Stimulated activated CD8-positive, alpha-beta memory T cell treated with anti-CD3 and anti-CD28 coated beads, Interleukin-2, amount 100 ng/mL, for 48 hours (primary cell): ENCODE measurements at places on chromosomes 11 and 22.

DNA sequence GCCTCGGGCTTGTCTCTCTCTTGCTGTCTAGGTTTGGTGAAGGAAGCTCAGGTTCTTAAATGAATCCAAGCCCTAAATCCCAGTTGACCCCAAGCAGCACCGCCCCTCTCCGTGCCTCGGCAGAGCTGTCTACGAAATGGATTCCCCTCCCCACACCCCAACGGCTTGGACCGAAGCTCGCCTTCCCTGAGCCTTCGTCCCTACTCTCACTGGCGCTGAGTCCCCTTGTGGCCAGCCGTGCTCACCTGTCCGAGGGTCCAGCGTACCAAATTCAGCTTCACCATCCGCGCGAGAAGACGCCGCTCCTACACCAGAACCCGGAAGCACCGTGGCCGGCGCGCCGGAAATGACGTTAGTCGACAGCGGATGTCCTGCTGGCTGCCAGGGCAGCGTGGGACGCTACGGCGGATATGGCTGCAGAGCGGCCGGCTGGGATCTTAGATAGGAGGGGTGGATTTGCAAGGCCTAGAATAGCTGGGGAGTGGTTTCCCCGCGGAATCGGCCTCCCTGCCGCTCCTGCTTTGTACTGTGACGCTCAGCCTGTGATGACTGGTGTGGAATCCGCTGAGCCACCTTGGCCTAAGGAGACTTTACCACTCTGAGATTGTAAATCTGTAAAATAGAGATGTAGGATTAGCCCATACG is at the start of gene TFIP11:
Gene TFIP11, minus strand, starts transcription at position 325 of the 645 bp plus-strand sequence. CDS start 2,201 bp downstream, outside the sequence.
- peak; percentile 95 for DNase-seq

DNA sequence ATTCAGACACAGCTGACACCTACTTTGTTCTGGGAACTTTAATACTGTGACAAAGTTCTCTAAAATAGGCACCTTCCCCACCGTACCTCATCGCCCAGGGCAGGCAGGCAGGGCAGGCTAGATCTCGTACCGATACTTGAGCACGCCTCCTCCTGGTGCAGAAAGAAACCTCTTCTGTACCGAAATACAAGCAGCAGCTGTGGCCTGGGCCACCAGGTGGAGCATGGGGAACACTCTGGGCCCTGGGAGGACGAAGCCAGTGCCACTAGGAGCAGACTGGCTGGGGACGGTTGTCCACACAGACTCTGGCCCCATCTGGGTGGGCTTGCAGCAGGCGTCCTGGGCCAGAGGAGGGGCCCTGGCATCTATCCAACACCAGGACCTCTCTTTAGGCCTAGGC is 12.8 kb downstream of the PMM1 start:
- no peak for DNase-seq

GRCh38 chr22:20799449-20799848 is 25.5 kb downstream of the SERPIND1 start:
- no peak for DNase-seq

DNA sequence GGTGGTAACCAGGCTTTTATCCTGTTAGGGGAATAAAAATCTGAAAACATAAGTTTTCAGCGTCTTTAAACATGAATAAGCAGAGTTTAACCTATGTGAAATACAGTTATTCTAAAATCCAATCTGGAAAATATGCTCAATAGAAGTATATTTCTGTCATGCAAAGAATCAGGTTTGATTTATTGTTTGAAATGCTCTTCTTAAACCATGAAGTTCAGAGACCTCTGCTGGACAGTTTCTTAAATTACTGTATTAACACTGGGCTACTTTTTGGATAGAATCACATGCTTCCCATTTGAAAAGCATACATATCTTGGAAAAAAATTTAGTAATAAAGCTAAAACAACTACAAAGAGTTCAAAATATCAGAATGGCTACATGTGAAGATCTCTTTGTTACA is 25.4 kb downstream of the APIP start:
- no peak for DNase-seq

GRCh38 chr11:13104619-13105236 is 95.6 kb downstream of the RASSF10 start:
- no peak for DNase-seq

- DNase-seq: no peak
These were observed 100.4 kb downstream of the KIRREL3 start for GRCh38 chr11:126899961-126900748.

GRCh38 chr22:44332946-44333345 is 20.2 kb upstream of the SHISAL1 start:
- no peak for DNase-seq

DNA sequence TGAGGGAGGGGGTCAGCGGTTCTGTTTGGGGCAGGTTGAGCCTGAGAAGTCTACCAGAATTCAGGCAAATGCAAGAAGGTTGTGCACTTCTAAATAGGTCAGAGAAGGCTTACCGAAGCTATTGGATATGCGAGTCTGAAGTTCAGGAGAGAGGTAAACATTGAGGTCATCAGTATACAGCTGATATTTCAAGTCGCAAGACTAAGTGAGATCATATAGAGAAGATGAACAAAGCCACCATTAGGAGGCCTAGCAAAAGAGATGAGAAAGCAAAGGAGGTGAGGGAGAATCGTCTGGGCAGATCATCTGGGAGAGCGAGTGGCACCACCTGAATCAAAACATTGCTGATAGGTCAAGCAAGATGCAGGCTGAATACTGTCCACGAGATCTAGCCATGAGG is 430.6 kb downstream of the BUD13 start:
- no peak for DNase-seq

- no peak for DNase-seq
These were observed 9.1 kb downstream of the TMEM135 start for GRCh38 chr11:87046824-87047223.

GRCh38 chr11:58530236-58530635 is 22.3 kb upstream of the OR5B21 start:
- no peak for DNase-seq

DNA sequence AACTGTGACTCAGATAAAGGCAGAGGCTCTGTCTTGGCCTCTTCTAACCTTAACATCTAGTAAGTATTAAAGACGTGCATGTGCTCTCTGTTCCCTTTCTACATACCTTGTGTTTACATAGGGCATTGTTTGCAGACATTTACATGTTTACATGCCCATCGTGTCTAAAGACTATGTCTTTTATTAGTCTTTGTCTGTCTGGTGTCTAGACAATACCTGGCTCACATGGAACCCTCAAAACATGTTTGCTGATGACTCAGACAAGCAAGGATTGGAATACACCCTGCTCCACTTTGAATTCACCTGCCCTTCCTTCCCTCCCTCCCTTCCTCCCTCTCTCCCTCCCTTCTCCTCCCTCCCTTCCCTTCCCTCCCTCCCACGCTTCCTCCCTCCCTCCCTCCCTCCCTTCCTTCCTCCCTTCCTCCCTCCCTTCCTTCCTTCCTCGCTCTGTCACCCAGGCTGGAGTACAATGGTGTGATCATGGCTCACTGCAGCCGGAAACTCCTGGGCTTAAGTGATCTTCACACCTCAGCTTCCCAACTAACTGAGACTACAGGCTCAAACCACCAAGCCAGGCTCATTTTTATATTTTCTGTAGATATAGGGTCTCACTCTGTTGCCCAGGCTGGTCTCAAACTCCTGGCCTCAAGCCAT is 23.7 kb upstream of the SORL1-AS1 start:
- DNase-seq: no peak
